ENCODE measurements at places on chromosomes 7 and 10.

- DNase-seq = no peak
These were observed 59.0 kb downstream of the VSTM4 start for GRCh38 chr10:49056356-49056755.

DNA sequence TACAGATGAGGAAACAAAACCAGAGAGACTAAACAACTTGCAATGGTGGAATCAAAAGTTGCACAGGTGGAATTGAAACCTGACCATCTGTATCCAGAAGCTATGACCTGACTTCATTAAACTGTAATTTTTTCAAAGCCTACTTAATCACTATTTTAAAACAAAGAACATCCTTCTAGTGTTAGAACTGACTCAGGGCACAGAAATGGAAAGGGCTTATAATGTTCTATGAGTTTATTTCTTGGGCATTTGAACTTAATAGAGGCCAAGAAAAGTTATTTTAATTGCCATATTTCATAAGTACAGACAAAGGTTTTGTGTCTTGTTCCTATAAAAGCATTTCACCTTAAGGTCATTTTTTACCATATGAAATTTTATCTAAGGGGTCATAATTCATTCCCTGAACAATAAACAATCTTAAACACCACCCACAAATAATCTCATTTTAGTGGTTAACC lies 8.8 kb downstream of the ITGB1 start:
- no peak for DNase-seq

DNA sequence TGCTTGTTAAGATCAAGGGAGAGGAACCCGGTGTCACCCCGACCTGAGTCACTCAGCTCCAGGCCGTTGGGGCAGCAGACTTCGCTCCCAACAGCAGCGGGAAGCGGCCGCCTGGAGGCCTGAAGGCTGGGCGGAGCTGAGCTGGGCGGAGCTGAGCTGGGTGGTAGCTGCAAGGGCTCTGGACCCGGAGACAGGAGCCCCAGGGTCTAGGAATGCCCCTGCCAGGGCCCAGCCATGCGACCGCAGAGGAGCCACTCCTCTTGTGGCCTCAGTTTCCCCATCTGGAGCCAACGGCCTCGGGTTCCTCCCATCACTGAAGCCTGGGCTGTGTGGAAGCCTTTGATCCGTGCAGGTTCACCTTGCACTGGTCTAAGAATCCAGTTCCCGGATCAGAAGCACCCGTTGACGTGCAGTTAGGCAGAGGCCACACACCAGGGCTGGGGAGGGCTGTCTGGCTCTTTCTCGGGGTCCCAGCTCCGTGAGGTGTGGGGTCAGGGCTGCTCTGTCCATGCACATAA lies 21.9 kb upstream of the DPYSL4 start:
- DNase-seq = no peak

- DNase-seq = peak; percentile 35
These were observed 91.0 kb upstream of the STRIP2 start for GRCh38 chr7:129343099-129343700.

GRCh38 chr10:133269367-133269766 lies 7.3 kb downstream of the ADAM8 start:
- DNase-seq = no peak

GRCh38 chr7:120164-120991 lies 72.0 kb upstream of the FAM20C start:
- no peak for DNase-seq

- no peak for DNase-seq
These were observed 7.4 kb downstream of the ATG9B start for GRCh38 chr7:151016942-151017341.

GRCh38 chr7:91249506-91250233 lies 14.6 kb upstream of the FZD1 start:
- DNase-seq = no peak

DNA sequence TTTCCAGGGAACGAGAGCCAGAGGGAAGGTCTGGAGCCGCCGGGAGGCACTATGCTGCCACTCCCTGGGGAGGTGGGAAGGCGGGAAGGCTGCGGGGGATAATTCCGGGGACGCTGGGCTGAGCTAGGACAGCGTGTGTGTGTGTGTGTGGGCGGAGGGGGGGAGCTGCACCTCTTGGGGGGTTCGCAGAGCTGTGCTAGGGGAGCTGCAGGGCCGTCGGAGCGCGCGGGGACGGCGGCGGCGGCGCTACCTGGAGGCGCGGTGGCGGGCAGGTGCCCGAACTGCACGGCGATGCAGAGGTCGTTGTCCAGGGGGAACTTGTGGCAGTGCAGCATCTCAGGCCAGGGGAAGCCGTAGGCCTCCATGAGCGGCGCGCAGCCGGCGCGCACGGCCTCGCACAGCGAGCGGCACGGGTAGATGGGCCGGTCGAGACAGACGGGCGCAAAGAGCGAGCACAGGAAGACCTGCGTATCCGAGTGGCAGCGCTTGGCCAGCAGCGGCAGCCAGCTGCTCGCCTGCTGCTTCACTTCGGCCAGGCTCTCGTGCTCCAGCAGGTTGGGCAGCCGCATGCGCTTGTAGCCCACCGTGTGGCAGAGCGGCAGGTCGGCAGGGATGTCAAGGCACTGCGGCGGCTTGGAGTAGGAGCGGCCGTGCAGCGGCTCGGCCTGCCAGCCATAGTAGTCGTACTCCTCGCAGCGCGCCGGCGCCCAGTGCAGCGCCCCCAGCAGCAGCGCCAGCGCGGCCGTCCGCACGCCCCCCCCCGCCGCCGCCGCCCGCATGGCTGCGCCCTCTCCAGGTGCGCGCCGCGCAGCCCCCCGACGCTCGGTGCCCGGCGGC lies 526 bp downstream of the SFRP5 start:
- peak; percentile 39 for DNase-seq

GRCh38 chr7:15972862-15973275 lies 286.4 kb upstream of the MEOX2 start:
- DNase-seq = no peak

GRCh38 chr10:3987143-3987974 lies 202.3 kb upstream of the KLF6 start:
- no peak for DNase-seq

DNA sequence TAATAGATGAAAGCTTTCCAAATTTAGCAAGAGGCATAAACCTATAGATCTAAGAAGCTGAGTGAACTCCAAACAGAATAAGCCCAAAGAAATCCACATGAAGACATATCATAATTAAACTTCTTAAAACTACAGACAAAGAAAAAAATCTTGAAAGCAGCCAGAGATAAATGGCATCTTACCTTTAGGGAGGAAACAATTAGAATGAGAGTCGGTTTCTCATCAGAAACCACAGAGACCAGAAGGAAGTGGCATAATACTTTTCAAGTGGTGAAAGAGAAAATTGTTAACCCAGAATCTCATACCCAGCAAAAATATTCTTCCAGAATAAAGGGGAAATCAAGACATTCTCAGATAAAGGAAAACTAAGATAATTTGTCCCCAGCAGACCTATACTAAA lies 98.9 kb upstream of the NANOS1 start:
- no peak for DNase-seq

- DNase-seq = no peak
These were observed 61.7 kb upstream of the RAB11FIP2 start for GRCh38 chr10:118108194-118109026.

DNA sequence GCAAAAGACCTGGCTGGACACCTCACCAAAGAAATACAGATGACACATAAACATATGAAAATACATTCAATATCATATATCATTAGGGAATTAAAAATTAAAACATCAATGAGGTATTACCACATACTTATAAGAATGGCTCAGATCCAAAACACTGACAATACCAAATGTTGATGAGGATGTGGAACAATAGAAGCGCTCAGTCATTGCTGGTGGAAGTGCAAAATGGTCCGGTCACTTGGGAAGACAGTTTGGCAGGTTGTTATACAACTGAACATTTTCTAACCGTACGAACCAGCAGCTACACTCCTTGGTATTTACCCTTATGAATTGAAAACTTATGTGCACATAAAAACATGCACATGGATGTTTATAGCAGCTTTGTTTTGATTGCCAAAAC lies 38.5 kb downstream of the ZMYND11 start:
- DNase-seq = no peak

- no peak for DNase-seq
These were observed 14.3 kb upstream of the ABCB5 start for GRCh38 chr7:20601121-20601520.

- DNase-seq = no peak
These were observed 13.9 kb upstream of the PLXNA4 start for GRCh38 chr7:132590162-132590561.

DNA sequence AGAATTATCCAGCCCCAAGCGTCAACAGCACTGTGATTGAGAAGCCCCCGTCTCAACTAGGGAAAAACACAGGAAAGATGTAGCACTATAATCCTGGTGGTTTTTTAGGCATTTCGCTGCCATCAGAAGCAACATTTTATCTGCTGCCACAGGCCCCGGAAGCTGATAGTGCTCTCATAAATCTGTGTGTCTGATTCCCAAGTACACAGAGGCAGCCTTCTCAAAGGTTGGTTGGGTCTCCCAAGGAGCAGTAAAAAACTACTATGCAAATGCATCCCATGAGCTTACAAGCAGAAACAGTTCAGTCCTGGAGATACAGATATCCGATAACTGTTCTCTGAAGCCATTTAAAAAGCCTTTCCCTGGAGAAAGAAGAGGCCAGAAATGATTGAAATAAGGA lies 45.8 kb upstream of the LYZL1 start:
- no peak for DNase-seq

DNA sequence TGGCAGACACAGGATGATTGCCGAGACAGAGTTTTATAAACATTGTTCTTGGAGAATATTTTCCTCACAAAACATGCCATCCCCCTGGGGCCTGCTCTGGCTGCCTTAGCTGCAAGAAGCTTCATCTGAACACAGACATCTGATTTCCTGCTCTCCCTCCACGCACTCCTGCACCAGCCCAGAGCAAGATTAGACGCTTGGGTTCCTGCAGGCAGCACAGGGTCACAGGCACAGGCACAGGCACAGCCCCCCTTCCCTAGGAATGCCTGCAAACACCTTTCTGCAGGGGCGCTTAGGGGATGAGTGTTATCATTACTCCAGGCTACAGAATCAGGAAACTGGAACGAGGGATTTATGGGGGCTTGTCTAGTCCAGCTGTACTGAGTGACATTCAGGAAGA lies 450.3 kb downstream of the GRID1 start:
- no peak for DNase-seq

- no peak for DNase-seq
These were observed 12.1 kb upstream of the STK17A start for GRCh38 chr7:43570688-43571365.

DNA sequence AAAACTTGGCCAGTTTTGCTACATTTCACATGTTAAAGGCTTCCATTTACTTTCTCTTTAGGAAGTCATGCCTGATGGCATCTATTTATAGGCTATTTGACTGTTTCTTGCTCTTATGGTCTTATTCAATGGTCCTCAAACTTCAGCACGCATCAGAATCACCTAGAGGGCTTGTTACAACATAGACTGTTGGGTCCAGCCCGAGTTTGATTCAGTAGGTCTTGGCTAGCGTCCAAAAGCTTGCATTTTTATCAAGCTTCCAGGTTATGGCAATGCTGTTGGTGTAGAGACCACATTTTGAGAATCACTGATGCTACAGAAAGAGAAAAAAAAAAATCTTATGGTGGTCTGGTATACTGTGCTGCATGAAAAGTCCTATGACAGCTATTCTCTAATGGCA lies 51.9 kb downstream of the MTPN start:
- no peak for DNase-seq

DNA sequence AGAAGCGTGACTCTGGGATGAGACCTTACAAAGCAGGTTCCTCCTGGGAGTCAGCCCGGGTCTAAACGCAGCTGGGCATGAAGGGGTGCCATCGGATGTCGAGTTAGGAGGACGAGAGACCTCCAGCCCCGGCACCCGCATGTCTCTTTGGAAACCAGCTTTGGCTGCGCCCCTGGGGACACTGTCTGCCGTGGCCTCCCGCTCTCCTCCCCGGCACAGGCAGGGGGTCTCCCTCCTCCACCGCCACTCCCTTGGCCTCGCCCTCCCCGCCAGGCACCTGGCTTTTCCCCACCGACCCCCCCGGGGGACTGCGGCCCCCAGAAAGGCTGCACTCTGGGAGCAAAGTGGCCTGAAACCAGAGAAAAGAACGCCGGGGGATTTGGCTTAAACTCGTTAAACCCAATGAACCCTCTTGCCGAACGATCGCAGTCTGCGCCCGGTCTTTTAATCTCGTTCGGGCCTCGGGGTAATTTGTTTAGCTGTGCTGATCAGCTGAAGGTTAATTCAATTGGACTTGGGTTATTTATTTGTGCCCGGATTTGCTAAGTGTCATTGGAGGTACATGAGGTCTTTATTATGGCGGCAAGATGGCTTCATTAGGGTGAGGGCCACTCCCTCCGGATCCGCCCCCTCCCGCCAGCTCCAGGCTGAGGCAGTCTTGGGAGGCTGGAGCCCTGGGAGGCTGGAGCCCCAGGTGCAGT lies 16.4 kb upstream of the PSMG3 start:
- no peak for DNase-seq

DNA sequence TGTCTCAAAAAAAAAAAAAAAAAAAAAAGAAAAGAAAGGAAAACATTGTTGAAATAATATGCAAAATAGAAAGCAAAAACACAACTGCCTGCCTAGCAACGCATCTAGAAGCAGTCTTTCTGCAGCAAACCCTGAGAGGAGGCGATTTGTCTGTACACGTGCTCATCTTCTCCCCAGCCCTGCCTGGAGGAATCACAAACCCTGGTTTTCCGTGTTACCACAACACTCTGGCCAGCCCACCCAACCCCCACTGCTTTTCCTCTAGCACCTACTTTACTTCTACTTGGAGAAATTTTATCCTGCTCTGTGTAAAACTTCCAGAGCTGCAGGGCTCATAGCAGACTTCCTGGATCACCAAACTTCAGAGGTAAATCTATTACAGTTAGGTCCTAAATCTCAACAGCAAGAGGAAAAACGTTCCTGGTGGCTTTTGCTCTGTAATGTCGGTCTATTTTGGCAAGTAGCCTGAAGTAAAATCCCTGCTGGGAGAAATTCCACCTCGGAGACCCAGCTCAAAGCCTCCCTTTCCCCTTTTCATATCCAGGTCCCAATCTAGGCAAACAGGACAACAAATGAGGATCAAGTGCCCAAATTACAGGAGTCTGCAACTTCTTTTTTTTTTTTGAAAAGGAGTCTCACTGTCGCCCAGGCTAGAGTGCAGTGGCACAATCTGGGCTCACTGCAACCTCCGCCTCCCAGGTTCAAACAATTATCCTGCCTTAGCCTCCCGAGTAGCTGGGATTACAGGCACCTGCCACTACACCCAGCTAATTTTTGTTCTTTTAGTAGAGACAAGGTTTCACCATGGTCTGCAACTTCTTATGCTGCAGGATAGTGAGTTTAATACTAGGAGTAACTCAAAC lies 91.6 kb downstream of the DNMBP start:
- no peak for DNase-seq

- DNase-seq = no peak
These were observed 49.1 kb downstream of the CTBP2 start for GRCh38 chr10:125111118-125111727.

- no peak for DNase-seq
These were observed 43.7 kb downstream of the ITGB8 start for GRCh38 chr7:20374399-20374798.

DNA sequence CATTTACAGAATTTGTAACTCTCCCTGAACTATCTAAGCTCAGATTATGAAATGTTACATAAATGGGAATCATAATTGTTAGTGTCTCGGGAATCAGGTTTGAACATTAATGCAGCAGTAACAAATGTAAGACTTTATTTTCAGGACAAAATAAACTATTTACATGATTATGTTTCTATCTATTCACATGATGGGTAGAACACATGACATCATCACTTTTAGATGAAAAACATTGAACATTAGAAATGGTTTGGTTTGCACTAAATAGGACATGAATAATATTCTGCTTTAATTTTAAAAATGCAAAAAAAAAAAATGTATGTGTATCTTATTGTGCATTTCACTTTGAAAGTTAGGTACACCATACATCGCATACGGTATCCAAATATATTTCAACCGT lies 745.5 kb upstream of the POT1 start:
- DNase-seq = no peak

- DNase-seq = no peak
These were observed 14.0 kb upstream of the IL6 start for GRCh38 chr7:22712999-22713398.
